ENCODE measurements at places on chromosomes 11 and 22. TPM values are rescaled to one million over a fixed set of nuclear protein-coding genes. Genes with fewer than 3 reads are reported as not detected.
A peak's percentile ranks its signal among the peaks of the same experiment; 100 is the strongest.

DNA sequence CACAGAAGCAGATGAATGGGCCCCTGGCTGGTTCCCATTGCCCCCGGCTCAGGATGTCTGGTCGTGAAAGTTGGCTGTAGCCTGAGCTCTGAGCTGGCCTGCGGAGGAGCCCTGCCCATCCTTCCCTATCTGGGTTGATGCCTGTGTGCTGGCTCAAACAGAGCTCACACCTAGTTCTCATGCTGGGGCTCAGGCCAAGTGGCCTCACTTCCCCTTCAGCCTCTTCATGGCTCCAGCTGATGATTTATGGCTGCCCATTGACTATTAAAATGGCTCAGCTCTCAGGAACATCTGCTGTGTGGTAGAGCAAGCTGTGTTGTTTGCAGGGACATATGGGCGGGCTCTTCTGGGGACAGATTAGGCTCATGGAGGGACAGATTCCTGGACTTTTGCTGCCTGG, 64.7 kb downstream of the ADAMTS15 start:
- DNase-seq: no peak

- no peak for DNase-seq
Observed at GRCh38 chr22:47929646-47930185, 1167.3 kb downstream of the TBC1D22A start.

DNA sequence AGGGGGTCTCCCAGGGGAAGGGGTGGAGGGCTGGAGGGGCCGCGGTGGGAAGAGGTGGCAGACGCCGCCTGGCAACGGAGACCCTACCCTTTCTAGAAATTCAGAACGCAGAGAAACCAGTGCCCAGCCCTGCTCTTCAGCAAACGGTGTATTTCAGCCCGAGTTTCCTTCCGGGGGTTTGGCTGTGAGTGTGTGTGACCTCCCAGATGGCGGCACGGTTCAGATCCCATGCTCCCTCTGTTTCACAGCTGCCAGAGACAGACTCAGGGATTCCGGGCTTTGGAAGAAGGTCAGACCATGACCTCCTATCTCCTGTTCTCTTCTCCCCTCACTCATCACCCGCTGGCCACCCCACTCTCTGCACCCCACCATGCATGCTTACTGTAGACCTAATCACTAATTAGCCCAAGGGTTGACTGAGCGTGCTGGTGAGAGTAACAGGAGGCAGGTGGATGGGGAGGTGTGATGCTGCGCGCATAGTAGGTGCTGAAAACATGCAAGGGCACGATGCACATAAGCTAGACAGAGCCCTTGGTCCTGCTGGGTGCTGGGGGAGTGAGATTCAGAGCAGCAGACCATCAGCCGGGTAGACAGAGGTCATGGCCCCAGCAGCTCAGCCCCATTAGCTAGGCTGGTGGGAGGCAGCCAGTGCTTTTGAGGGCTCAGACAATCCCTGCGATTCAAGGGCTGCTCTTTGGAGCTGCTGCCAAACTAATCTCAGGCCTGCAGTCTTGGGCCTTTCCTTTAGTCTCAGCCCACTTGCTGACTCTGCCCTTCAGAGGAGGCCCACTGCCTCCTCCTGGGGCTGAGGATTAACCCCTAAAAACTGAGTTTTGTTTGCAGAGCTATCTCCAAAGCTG, 256.5 kb upstream of the CADM1 start:
- no peak for DNase-seq

DNA sequence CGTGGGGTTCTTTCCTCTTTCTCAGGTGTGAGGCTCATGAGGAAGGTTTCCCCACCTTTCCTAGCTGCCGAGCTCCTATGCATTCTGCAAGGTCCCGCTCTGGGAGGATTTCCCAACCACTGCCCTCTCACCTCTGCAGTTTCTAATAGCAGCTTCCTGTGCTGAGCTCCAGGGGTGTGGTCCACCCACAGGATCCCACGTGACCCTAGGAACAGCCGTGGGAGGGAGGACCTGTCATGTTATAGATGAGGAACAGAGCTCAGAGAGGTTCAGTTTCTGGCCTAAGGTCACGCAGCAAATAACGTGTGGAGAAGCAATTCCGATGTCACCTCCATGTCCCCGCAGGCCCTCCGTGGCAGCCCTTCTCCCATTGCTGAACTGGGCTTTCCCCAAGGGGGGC, 38.5 kb downstream of the FLRT1 start:
- peak; percentile 75 for DNase-seq

OR5A1 gene
- total RNA-seq: not detected

TRIM49B gene
- total RNA-seq: not detected
